ENCODE measurements at places on chromosomes 12 and 14.

DNA sequence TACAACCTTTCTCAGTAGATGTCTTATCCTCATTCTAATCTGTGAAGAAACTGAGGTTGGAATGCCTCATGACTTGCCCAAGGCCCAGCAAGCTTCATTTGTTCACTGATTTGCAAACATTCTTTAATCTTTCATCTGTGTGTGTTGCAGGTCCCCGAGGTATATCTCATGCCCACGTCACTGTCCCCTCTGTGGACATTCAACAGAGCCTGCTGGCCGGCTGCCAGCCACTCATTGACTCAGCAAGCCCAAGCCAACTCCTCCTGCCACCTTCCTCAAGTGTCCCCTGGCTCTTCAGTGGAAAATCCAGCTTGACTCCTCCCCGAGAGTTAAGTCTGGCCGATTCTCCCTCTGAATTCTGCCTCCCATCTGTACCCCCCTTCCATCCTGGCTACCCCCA, 1.9 kb upstream of the DCAF4 start:
- no peak for DNase-seq

GRCh38 chr14:21921453-21921852, 247.8 kb upstream of the OR4E1 start:
- no peak for DNase-seq

GRCh38 chr12:19573866-19574265, 134.6 kb downstream of the AEBP2 start:
- DNase-seq: no peak

DNA sequence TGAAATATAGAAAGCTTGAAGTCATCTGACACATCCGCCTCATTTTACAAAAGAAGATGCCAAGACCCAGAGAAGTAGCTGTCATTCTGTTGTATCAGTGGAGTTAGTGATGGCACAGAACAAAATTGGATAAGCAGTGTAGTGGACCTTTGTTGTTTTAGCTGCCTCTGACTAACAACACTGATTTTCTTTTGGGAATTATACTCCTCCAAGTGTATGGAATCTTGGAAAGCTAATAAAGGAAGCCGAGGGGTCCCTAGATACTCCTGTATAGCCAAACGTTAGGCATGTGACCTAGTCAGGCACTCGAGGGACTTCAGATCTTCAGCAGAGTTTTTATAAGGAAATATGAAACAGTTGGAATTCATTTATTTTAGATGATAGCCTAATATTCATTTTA, 94.5 kb downstream of the OTOGL start:
- DNase-seq: no peak

DNA sequence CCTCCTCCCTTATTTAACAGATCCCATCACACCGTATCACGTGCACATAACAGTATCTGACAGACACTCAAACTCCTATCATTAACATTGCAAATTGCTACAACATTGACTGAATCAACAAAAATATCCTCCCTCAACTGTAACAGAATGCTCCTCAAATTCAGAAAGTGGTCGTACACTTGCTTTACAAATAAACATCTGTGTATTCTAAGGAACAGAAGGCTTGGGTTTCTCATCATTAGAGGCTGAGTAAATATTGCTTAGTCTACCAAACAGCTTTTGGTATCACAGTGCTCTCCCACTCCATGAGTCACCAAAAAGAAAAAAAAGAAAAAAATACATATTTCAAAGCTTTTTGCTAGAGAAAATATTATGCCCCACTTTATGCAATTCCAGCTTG, 23.9 kb downstream of the FERMT2 start:
- DNase-seq: no peak

- DNase-seq: no peak
Observed at GRCh38 chr14:64421166-64421565, 33.0 kb downstream of the MTHFD1 start.

DNA sequence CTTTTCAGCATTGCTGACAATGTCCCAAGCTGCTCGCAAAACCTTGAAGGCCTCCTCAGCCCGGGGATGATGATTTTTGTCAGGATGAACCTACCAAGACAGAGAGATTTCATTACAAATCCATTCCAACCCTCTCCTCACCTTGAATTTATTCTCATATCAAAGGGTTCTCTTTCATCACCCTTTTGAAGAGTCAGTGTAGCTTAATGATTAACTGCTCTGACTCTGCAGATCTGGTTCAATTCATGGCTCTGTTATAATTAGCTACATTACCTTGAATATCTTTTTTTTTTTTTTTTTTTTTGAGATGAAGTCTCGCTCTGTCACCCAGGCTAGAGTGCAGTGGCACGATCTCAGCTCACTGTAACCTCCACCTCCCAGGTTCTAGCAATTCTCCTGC, 5.6 kb downstream of the ORMDL2 start:
- no peak for DNase-seq

GRCh38 chr12:85829391-85829790, 6.8 kb downstream of the RASSF9 start:
- DNase-seq: no peak

- no peak for DNase-seq
Observed at GRCh38 chr14:101460986-101461750, 100.1 kb upstream of the DIO3 start.

DNA sequence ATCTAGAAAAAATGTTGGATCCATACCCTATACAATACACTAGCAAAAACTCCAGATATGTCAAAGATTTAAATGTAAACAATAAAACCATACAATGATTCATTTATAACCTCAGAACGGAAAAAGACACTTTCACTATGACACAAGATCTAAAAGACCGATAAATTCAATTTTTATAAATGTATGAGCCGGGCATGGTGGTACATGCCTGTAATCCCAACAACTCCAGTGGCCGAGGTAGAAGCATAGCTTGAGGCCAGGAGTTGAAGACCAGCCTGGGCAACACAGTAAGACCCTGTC, 2.5 kb upstream of the SOS2 start:
- DNase-seq: no peak

DNA sequence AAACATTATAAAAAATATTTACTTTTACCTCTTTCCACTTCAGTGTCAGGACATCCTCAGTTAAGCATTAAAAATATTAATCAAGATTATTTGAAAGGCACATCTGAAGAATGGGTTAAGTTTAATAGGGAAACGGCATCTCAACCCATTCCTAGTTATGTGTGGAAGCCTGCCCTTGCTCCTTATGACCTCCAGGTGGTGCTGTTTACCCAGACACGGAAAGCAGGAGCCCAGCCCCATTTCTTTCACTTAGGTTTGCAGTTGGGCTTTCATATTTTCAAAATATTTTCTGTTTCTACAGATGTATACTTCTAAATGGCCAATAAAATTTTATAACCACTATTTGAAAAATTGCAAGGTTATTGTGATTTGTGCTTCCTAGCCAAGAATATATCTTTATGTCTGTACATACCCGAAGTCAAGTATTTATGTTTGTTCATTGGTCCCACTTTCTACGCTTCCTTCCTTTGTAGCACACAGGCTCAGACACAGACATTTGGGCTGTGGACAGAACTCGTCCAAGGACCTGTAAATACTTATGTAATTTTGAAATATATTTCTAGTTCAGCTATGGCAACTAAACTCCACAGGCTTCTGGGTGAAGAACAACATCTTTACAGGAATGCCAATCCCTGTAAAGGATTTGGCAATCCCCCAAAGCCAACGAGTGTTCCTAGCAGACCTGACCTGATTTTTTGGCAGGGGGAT, 247.1 kb downstream of the AKAP6 start:
- peak; percentile 17 for DNase-seq

GRCh38 chr12:74490390-74491064, 47.1 kb upstream of the ATXN7L3B start:
- DNase-seq: no peak

GRCh38 chr14:64463195-64463594, 2.1 kb upstream of the AKAP5 start:
- no peak for DNase-seq

DNA sequence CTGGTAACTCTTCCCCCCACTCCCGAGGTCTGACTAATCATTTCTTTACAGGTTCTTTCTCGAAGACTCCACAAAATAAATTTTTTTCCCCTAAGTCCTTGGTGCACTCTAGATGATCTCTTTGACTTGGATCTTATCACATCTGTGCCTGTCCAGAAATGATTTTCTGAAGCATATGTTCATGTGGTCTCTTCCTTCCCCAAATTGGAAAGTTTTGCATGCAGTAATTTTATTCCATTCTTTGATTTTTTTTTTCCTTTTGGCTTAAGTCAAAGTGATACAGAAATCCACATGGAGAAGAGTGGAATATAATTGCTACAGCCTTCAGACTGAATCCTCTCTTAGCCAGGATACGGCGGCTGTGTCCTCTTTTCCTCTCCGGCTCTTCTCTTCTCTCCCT, 213.3 kb downstream of the BMP4 start:
- DNase-seq: no peak

DNA sequence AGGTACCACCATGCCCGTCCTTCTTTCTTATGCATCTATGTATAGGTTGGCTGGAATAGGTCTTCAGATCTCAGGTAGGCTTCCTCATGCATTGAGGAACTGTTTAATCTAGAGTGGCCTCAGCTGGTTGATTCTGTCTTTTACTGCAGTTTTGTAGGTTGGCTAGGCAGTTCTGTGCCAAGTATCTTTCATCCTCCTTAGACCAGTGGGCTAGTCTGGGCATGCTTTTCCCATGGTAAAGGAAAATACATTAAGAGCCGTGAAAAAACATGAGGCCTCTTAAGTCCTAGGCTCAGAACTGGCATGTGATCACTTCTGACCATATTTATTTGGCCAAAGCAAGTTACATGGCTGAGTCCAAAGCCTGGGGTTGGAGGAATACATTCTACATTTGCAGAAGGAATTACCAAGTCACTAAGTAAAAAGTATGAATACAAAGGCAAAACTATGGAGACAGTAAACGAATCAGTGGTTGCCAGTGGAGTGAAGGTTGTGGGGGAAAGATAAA, 137.3 kb downstream of the WIF1 start:
- DNase-seq: no peak

DNA sequence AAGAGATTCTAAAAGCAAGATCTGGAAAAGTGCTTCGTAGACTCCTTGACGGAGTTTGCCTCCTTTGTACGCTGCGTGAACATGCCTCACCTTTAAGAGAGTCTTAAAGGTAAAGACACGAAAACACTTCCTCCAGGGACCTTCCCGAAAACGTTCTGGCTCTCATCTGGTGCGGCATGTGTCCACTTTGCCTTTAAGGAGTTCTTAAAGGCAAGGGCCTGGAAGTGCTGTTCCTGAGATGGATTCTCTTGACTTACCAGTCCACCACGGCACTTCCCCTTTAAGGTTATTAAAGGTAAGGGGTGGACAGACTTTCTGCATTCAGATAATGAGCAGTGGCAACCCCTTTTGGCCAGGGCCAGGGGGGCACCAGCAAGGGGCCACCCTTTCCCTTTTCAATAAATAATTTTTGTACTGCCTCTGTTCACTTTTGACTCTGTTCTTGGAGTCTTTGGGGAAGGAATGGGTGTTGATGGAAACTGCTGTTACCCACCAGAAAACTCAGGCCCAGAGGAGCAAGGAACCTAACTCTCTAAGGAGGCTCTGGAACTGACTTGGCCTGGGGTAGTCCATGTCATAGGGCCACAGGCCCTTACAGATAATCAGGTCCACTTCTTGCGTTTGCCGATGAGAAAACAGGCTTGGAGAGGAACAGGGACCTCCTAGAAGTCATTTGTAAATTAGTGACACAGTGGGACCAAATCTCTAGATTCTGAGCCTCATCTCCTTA, 4.4 kb downstream of the REM2 start:
- no peak for DNase-seq

DNA sequence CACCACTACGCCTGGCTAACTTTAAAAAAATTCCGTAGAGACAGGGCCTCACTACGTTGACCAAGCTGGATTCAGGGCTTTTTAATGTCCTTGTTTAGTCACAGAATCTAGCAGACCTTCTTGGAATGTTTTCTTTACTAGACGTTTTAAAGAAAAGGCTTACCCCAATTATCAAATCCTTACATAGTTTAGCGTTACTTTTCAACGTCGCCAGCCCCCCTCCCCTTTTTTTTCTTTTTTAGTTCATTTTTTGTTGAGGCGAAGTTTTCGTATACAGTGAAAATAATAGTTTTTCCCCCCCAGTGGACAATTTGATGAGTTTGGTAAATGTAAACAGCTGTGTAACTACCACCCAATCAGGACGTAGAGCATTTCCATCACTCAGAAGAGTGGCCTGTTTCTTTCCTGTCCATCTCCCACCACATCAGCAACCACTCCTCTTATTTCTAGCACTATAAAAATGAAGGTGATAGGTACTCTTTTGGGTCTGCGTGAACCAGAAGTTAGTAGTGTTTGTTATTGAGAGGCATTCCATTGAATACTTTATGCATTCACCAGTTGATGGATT, 753 bp upstream of the DLGAP5 start:
- DNase-seq: no peak

DNA sequence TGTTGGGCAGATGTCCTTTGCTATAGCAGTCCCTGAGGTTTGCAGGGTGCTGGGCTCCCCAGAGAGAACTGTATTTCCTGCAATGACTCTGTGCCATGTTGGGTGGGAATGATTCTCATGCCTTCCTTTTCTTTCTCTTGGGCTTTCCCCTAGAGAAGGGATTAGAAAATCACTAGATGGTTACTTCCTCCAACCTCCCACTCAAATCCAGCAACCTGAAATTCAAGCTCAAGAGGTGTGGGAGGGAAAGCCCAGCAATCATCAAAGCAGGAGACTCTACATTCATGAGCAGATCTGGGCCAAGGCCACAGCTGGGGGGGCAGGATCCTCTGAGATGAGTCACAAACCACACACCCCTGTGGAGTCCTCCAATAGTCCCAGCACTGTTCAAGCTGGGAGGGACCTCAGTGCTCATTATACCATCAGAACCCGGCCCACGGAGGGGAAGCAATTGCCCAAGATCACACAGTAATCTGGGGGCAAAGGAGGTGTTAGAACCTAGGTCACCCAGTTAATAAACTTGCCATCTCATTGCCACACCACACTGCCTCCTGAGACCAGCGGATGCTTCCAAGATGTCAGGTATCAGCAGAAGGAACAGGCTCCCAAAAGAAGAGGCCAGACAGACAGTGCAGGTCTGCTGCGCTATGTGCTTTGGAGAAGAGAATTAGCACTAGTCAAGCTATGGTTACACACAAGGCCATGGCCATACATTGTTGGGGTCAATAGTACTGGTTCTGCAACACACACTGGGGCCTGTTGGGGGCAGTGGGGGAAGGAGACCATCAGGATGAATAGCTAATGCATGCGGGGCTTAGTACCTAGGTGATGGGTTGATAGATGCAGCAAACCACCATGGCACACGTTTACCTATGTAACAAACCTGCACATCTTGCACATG, 65.7 kb downstream of the TTC9 start:
- DNase-seq: no peak
